ENCODE measurements at places on chromosomes 13 and 19. TPM values are rescaled to one million over a fixed set of nuclear protein-coding genes. Genes with fewer than 3 reads are reported as not detected.

Gene LILRB4
- 1.9 TPM for total RNA-seq

Gene GJA3
- not detected for total RNA-seq

Gene IFNL3
- not detected for total RNA-seq

Gene SULT2A1
- not detected for total RNA-seq

Gene WDR88
- not detected for total RNA-seq

Gene FCHO1
- total RNA-seq, result 71.9 TPM

- no peaks in the 10 kb centered on the region for H3K27me3 ChIP-seq
- peak overlapping the region; percentile 75 for H3K4me3 ChIP-seq
- DNase-seq, result no peak
- peaks cover 71% of the 10 kb centered on the region for H3K4me1 ChIP-seq
- peak overlapping the region; percentile 93 for H3K27ac ChIP-seq
These were observed 36.8 kb downstream of the ACTN4 start for GRCh38 chr19:38684078-38684861.

- H3K4me1 ChIP-seq, result peaks cover 5% of the 10 kb centered on the region
- H3K27ac ChIP-seq, result no peak overlapping the region
- H3K36me3 ChIP-seq, result peaks cover 2% of the 10 kb centered on the region
- DNase-seq, result no peak
- H3K4me3 ChIP-seq, result no peak overlapping the region
These were observed 18.6 kb upstream of the LATS2 start for GRCh38 chr13:21079761-21080592.

DNA sequence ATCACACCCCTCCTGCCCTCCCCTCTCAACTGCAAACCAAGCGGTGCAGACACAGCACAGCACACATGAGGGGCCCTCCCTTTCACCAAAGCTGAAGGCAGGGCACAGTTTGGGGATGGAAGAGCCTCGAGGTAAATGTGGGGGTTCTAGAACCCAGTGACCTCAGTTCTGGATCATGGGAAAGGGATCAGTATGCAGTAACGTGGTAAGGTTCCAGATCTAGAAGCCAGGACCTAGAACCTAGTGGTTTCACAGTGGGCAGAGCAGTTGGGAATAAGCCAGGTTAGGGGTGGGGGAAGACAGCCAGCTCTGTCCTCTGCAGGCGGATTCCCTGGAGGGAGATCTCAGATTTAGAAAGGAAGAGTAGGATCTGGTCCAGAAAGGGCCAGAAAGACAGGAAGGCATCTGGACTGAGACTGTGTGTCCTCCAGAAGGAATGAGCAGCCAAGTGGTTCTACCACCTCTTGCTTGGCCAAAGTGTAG is 3.1 kb downstream of the FTL start:
- H3K27ac ChIP-seq, result no peak overlapping the region
- H3K4me1 ChIP-seq, result peaks cover 39% of the 10 kb centered on the region
- no peak overlapping the region for H3K4me3 ChIP-seq
- no peak for DNase-seq

DNA sequence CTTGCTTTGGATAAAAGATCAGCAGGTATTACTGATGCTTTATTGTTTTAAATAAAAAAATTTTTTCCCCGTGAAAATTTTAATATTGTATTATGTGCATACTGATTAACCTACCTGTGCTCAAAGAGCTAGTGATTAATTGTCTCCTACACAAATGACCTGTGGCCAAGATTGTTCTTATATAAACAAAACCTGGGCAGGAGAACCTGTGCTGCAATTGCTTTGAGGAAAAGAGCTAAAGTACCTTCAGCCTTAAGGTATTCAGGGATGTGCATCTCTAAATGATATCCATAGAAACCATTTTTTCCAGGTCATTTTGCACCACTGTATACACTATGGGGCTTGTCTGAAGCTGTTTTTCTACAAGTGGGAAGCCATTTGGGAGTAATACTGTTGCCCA is 1.2 kb downstream of the FRY start:
- peak overlapping the region; percentile 96 for H3K4me3 ChIP-seq
- no peaks in the 10 kb centered on the region for H3K27me3 ChIP-seq
- peaks cover 2% of the 10 kb centered on the region for H3K36me3 ChIP-seq
- peaks cover 54% of the 10 kb centered on the region for H3K4me1 ChIP-seq

GRCh38 chr19:52492201-52492993 is 35.1 kb upstream of the ZNF808 start:
- H3K36me3 ChIP-seq, result peaks cover 3% of the 10 kb centered on the region
- no peaks in the 10 kb centered on the region for H3K27me3 ChIP-seq
- no peak overlapping the region for H3K4me3 ChIP-seq
- H3K27ac ChIP-seq, result no peak overlapping the region
- no peaks in the 10 kb centered on the region for H3K4me1 ChIP-seq

GRCh38 chr13:20472531-20472930 is 53.1 kb downstream of the CRYL1 start:
- peaks cover 29% of the 10 kb centered on the region for H3K4me1 ChIP-seq
- no peak overlapping the region for H3K4me3 ChIP-seq
- DNase-seq, result no peak
- H3K36me3 ChIP-seq, result no peaks in the 10 kb centered on the region
- H3K27ac ChIP-seq, result no peak overlapping the region
- H3K27me3 ChIP-seq, result no peaks in the 10 kb centered on the region

DNA sequence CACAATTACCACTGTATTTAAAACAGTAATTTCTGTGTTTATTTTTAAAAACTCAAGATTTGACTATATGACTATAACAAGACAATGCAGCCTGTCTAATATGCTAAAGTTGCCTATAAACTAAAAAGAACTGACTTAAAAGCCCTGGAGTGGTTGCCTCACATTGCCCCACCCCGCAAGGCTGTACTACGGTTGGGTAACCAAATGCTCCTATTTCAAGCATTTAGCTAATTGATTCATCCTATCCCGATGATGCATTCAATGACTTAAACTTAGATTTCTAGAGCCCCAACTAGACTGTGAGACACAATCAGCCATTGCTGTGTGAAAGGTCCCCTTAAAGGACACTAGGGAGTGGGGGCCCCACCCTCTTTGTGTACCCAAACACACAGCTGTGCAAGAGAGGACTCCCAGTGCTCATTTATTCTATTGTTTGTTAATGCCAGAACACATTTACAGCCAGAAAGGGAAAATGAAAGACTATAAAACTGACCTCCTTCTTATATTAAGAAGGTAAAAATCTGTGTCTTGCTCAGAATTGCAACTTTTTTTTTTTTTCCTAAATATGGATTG is 66.9 kb downstream of the MIPEP start:
- peaks cover 7% of the 10 kb centered on the region for H3K4me1 ChIP-seq
- peaks cover 4% of the 10 kb centered on the region for H3K36me3 ChIP-seq
- no peak overlapping the region for H3K4me3 ChIP-seq
- DNase-seq, result no peak
- no peak overlapping the region for H3K27ac ChIP-seq

DNA sequence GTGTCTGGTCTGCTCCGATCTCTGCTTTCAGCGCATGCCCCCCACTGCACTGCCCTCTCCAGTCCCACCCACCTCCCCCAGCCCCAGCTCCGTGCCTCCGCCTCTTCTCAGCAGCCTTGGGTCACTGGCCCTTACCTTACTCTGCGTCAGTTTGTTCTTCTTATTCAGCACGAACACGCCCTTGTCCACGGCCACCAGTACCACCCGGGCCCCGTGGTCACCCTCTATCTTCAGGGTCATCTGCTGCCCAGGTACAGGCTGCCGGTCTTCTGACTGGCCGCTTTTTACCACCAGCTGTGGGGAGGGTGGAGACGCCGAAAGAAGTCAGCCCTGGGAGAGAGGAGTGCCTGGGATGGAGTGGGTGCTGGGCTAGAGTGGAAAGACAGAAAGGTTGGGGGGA is 10.9 kb downstream of the C3 start:
- H3K27me3 ChIP-seq, result peaks cover 32% of the 10 kb centered on the region
- no peak for DNase-seq
- peaks cover 6% of the 10 kb centered on the region for H3K36me3 ChIP-seq
- H3K27ac ChIP-seq, result peak overlapping the region; percentile 83

- H3K4me3 ChIP-seq, result no peak overlapping the region
- H3K27ac ChIP-seq, result no peak overlapping the region
- H3K27me3 ChIP-seq, result peaks cover 18% of the 10 kb centered on the region
These were observed 77.4 kb upstream of the ABCC4 start for GRCh38 chr13:95378603-95379002.

Data from T-helper 17 cell (primary cell).